ENCODE measurements at places on chromosomes 1 and 21.
A peak's percentile ranks its signal among the peaks of the same experiment; 100 is the strongest.

DNA sequence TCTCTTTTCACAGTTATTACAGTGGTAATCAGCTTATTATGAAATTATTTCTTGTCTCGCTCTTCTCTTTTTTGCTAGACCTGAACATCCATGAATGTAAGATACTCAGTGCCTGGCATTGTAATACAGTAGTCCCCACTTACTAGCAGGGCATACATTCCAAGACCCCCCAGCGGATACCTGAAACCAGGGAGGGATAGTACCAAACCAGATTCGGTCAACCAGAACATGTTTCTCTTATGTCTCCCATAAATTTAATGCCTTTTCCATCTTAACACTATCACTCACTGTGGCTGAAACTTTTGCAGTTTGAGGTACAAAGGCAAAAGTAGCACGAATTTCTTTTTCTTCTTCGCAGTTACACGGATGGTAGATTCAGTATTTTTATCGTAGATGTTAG lies 24.6 kb upstream of the B3GALT2 start:
- no peak for DNase-seq

DNA sequence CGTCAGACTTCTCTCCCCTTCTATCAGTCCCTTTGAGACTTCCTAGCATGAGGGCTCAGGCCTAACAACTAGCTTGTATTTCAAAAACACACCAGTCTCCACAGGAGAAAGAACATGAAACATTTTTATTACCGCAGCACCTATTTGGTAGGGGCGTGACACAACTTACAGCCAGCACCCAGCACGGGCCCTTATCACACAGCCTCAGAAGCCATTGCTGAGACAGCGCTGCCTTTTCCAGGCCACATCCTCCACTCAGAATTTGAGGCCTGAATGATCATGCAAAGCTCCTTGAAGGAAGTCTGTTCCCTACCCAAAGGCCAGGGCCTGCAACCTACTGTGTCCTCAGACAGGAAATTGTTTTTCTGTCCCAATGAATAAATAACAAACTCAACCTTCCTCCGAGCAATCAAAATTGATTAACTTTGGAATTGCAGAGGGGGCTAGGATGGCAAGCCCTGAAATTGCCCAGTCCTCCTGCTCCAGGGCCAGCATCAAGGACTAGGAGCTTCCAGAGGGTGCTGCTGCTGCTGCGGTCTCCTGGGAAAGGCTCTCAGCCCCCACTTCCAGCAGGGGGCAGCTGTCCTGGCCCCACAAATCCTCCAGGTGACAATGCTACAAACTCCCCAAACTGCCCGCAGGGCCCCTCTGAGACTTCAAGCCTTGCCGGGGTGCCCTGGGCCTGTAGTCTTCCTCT lies 94.3 kb upstream of the GALNT2 start:
- DNase-seq = peak; percentile 35

DNA sequence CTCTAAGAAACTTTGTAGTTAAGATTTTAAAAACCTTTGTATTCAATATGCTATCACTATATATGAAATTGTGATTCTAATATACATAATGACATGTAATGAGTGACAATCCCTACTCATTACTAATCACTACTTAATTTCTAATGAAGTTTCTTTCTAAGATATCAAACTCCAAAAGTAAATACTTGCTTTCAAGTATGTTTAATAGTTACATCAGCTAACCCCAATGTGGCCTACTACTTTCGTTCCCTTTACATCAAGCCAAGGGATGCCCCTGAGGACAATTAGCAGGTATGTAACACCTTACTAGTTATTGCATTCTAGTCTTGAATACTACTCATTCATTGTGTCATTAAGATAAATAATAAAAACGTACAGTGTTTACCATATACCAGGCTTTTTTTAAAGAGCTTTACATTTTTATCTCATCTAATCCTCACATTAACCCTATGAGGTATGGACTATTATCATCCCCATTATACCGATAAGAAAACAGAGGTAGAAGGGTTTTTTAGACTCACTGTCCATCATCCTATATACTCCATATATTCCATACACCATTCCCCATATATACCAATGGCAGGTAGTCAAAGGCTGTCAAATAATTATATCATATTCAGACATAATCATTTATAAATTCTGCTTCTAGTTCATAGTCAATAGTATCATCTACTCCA lies 4.2 kb downstream of the PPP1R15B start:
- no peak for DNase-seq

- no peak for DNase-seq
Observed at GRCh38 chr1:114250683-114251572, 97.3 kb upstream of the SYT6 start.

- no peak for DNase-seq
Observed at GRCh38 chr1:108079440-108080025, 114.6 kb upstream of the VAV3 start.

DNA sequence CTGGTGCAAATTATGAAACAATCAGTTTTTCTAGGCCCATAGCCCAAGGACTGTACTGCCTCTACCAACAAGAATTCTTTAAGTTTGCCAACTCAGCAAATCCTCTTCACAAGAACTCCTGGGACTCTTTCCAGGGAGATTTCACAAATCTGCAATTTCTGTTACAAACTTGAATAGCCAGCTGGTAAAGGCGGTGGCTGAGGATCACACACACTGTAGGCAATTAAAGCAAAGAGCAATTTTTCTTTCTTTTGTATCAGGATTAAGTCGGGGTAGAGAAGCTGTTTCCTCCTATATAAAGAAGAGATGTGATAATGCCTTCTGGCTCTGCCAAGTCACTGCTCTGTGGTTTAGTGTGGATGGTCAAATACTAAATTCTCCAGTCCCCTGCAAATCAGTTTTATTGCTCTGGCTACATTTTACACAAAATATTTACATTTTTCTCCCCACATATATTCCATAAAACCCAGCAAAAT lies 1.7 kb downstream of the ALDH9A1 start:
- DNase-seq = no peak

DNA sequence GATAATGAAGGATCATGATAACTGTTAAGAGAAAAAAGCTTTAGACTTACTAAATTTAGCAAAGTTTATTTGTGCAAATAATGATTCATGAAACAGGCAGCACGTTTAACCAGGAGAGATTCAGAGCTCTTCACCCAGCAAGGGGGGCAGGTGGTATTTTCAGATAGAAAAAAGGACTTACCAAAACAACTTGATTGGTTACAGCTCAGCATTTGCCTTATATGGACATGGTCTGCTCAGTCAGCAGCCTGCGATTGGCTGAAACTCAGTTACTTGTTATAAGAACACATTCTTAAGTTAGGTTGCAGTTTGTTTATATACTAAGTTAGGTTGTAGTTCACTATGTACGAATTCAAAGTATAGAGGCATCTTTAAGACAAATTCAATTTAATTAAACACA lies 165.6 kb downstream of the DUSP10 start:
- DNase-seq = no peak

GRCh38 chr1:155175927-155176371 lies 2.3 kb downstream of the TRIM46 start:
- no peak for DNase-seq

- DNase-seq = no peak
Observed at GRCh38 chr1:29499104-29499650, 262.9 kb downstream of the PTPRU start.

DNA sequence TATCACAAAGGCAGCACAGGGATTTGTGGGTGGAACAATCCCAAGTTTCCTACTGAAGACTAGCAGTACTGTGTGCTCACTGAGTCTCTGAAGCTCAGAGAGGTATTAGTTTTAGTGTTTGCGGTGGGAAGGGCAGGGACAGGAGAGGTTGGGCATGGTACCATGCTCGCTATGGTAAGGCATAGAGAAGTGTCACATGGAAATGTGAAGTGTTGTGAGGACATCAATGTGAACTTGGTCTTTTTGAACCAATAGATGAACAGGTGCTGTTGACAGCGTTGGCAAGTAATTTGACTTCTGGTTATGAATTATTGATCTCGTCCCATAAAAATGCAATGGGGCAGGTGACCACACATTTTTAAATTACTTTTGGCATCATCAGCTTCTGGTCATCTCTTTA lies 55.8 kb upstream of the ADAMTS1 start:
- DNase-seq = no peak

- no peak for DNase-seq
Observed at GRCh38 chr1:238558156-238558555, 667.4 kb upstream of the ZP4 start.

DNA sequence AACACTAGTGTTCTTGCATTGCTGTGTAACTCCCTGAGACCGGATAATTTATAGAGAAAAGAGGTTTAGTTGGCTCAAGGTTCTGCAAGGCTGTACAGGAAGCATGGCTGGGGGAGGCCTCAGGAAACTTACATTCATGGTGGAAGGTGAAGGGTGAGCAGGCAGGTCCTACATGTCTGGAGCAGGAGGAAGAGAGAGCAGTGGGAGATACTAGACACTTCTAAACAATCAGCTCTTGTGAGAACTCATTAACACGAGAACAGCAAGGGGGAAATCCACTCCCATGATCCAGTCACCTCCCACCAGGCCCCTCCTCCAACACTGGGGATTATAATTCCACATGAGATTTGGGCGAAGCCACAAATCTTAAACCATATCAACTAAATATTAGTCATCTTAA lies 30.1 kb downstream of the RNF2 start:
- no peak for DNase-seq

DNA sequence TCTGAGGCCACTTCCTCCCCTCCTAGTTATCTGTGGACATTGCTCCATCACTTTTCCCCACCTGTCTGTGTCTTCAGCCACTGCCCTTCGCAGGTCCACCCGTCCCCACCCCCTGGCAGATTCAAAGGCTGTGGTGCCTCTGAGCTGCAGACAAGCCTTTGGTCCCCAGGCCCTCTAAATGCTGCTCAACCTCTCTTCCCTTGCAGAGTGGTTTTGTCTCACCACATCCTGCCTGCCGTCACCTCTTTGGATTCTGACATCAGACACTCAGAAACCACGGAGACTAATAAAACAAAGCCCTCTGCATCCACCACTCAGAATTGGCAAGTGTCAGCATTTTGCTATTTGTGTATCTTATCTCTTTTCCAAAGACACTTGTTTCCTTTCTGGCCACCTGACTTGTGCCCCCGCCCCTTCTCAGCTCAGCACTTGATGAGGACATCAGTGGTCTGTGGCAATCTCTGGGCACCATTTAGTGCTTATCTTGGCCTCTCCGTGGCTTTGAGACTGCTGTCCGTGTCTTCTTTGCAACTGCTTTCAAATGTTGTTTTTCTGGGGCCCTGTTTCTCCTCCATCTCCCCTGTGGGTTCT lies 7.7 kb downstream of the CNIH3 start:
- no peak for DNase-seq

GRCh38 chr1:175783126-175783722 lies 39.8 kb upstream of the TNR start:
- DNase-seq = no peak

DNA sequence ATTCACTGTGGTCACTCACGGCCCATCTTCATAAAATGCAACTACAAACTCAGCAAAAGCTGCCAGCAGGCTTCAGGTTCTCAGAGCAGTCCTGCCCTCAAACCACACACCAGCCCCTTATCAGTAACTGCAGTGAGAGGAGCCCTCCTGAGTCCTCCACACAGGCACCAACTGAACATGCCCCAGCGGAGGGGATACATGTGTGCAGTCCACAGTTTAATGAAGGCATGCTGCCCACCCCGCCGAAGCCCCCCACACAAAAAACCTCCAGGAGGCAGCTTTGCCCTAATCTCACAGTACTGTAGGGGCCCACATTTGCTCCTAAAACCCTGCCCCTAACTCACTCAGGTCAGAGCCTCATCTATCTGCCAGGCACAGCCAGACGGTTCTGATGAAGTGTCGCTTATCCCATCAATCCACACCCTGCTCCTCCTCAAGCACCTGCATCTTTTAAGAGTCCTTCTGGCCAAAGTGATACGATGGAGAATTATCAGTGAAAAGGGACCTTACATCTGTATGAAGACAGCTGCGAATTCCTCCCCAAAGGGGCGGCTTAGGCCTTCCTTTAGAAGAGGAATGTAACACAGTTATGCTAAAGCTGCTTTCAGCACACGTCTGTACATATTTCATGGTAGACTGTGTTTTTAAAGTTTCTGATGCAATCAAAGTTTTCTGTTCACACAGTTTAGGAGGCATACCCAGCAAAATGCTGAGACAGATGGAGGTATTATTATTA lies 3.5 kb downstream of the ABCB10 start:
- DNase-seq = no peak

Measured in iPS DF 6.9 (cell line).